ENCODE measurements at places on chromosomes 6 and 20. TPM values are rescaled to one million over a fixed set of nuclear protein-coding genes. Genes with fewer than 3 reads are reported as not detected.

KCNK16 gene
- not detected for total RNA-seq

FOXF2 gene
- 0.78 TPM for total RNA-seq

CST4 gene
- total RNA-seq, result 0.33 TPM

TRIM15 gene
- not detected for total RNA-seq

ABHD16B gene
- total RNA-seq, result not detected

All from smooth muscle cell of the pulmonary artery (primary cell).